ENCODE measurements at places on chromosomes 3 and 15.

GRCh38 chr15:71043373-71043772, 71.9 kb upstream of the THSD4 start:
- DNase-seq: no peak

DNA sequence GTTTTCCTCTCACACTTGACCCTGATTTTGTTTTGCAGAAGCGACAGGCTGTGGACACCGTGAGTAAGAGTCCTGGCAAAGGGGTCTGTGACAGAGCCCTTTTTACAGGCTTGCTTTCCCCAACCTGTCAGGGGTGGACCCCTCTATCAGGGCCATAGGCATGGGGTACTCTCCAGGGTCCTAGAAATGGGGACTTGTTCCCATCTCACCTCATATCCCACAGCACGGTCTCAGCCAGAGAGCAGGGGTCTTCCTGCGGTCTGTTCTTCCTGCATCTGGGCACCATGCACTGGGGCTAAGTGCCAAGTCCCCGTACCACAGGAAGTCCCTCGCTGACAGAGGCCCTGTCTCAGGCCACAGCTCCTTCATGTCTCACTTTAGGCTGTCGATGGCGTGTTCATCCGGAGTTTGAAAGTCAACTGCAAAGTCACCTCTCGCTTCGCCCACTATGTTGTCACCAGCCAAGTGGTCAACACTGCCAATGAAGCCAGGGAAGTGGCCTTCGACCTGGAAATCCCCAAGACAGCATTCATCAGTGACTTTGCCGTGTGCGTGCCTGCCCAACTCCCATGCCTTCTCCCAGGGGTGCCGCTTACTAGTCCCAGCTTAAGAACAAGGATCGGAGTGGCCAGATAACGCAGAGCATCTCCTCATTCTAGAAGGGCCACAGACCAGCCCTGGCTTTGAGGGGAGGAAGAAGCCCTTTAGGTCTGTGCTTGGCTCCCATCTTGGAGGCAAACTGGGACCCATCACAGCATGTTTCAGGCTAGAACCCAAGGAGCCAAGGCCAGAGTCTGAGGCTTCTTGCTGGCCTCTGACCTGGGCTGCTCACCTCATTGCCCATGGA, 783 bp downstream of the ITIH1 start:
- DNase-seq: no peak

DNA sequence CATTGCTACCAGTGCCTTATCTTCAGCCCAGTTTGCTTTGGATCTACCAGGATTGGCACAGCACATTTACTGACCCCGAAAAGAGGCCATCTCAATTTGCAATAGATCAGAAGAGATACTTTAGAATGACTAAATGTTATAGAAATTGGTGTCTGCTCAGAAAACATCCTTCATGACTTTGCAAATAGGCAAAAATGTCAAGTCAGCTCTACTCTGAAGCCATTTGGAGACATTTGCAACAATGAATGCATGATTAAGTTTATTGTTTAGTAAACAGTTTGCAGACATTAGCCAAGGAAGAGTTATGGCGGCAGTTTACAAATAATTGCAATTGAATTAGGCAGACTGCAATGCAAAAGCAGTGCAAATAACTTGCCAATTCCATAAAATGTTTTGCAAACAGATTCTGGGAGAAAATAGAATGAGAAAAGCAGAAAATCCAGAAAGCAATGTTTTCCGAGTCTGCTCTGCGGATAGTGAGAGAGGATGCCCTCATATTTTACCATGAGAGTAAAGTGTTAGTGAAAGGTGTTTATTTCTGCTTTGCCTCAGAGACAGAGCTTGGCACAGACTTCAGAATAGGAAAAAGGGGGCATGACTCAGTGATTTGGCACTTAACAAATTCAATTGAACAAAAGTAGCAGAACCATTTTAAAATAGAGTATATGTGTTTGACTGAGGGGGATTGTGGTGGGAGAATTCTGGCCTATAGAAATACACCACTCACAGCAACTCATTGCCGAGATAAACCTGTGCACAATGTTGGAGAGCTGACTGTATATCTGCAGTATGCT, 334.9 kb upstream of the NR2F2 start:
- DNase-seq: no peak

DNA sequence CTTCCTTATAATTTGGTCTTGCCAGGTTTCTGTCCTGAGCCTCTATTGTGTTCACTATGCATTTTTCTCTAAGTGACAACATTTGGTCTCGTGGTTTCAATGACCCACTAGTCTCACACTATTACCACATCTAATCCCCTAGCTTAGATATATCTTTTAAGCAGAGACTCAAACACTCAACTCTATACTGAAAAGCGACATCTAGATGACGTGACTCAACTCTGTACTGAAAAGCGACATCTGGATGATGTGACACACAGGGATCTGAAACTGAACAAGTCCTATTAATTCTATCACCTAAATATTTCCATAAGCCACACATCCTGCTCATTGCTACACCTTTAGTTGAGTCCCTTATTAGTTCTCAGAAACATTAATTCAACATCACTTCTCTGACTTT, 141.7 kb upstream of the MBNL1 start:
- no peak for DNase-seq

- peak; percentile 40 for DNase-seq
These were observed 228.7 kb downstream of the SLCO3A1 start for GRCh38 chr15:92082006-92082843.

GRCh38 chr3:144332868-144333267, 361.2 kb downstream of the DIPK2A start:
- DNase-seq: no peak

- DNase-seq: no peak
These were observed 6.3 kb downstream of the ADAMTS17 start for GRCh38 chr15:100335335-100335999.

- DNase-seq: no peak
These were observed 1.5 kb downstream of the C3orf70 start for GRCh38 chr3:185151101-185151963.

DNA sequence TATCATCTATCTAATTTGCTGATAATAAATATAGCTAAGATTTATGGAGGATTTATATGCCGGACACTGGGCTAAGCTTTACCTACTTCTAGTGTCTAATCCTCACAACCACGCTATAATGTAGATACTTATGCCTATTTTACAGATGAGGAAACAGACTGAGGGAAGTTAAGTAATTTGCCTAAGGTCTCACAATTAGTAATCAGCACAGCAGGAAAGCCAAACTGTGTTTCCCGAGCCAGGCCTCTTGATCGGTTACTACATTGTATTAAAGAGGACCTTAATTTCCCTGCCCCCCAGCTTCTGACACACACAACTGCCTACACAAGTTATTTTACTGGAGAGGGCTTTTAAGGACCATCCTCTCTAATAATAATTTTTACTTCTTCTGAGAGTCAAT, 40.9 kb downstream of the ONECUT1 start:
- no peak for DNase-seq

DNA sequence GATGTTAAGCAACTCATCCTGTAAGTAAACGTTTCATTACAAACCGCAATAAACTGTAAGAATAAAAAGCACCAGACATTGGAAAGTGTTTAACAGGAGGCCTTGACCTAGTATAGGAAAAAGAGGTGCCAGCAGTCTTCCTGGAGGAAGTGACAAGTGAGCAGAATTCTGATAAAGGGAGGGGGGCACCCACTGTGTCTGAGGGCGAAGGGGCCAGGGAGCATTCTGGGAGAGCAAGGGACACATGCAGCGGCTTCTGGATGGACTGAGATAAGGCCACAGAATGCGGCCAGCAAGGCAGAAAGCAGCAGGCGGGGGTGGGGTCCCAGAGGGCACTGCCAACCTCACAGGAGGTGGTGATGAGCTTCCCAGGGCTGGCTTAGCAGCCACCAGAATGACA, 80.2 kb downstream of the MTHFS start:
- no peak for DNase-seq

DNA sequence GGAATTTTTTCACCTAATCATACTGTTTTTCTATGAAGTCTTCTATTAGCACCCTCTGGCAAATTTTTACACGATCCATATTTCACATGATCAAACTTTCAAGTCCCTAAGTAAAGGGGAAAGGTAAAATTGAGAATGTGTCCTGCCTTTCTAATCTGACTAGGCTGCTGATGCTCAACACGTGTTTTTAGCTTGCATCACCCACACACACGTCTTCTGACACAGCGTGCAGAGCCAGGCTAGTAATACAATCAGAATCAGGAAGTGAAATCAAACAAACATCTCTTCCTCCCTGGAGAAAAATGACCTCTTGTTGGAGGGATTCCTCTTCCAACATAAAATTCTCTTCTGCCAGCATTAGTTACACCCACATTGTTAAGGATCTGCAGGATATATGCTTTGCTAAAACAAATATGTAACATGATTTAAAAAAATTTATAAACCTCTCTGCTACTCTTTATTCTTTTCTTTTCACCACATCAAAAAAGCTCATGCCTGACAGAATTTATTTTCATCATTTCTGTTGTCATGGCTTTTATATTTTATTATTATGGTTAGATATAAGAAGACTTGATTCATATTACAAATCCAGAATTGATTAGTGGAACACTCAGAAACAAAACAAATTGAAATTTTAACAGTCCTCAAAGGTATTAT, 122.4 kb downstream of the RAP2B start:
- DNase-seq: no peak

- DNase-seq: no peak
These were observed 1.1 kb downstream of the SLCO3A1 start for GRCh38 chr15:91854639-91854990.

DNA sequence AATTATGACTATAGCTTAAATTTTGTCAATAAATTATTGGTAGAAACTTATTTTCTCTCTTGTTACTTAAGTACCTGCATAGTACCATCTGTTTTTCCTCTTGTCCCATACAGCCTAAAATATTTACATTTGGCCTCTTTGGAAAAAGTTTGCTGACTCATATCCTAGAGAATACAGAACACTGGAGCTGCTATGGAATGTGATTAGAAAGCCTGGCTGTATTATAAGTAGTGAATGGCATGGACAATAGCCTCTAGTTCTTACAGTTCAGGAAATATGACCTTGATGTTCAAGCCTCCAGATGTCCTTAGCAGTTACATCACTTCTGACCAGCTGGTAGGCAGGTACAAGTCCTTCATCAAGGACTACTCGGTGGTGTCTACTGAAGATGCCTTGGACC, 28.3 kb downstream of the ST8SIA2 start:
- DNase-seq: no peak

GRCh38 chr15:68987676-68988075, 26.8 kb upstream of the NOX5 start:
- no peak for DNase-seq

GRCh38 chr3:134974624-134975023, 179.6 kb downstream of the EPHB1 start:
- no peak for DNase-seq

DNA sequence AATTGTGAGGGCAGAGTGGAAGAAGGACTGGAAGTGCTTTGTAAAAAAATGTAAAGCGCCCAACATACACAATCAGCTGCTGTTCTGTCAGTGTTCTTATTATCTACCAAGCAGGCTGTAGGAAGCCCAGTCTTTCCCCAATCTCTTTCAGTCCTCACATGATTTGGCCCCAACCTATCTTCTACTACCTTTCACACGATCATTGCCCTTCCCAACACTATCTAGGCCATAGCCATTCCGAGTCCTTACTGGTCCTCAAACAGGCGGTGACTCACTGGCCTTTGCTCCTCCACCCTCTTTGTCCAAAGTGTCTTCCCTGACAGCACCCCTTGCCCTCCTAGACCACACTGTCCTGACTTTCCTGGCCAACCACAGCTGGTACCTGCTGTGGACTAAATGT, 861 bp upstream of the RFT1 start:
- no peak for DNase-seq

- DNase-seq: no peak
These were observed 24.7 kb downstream of the TMC3 start for GRCh38 chr15:81349271-81349670.

GRCh38 chr3:147956615-147957014, 547.5 kb downstream of the ZIC1 start:
- DNase-seq: no peak

GRCh38 chr3:195241592-195242355, 29.2 kb downstream of the XXYLT1 start:
- DNase-seq: no peak
